Hair follicle dermal papilla cell (primary cell): ENCODE measurements at places on chromosomes 1 and 21. TPM values are rescaled to one million over a fixed set of nuclear protein-coding genes. Genes with fewer than 3 reads are reported as not detected.

CHRM3 gene
- 0.16 and 0.24 TPM in 2 replicates for total RNA-seq

CTPS1 gene
- total RNA-seq: 15.8 and 18.2 TPM in 2 replicates

BACE2 gene
- total RNA-seq: 28.3 and 36.3 TPM in 2 replicates

FCRLA gene
- 0.12 and 0.49 TPM in 2 replicates for total RNA-seq

NPHS2 gene
- total RNA-seq: not detected in 2 replicates

SEC16B gene
- 4.0 and 5.8 TPM in 2 replicates for total RNA-seq

GPR52 gene
- total RNA-seq: 1.1 and 2.4 TPM in 2 replicates

TMEM201 gene
- total RNA-seq: 5.5 and 8.9 TPM in 2 replicates

ARTN gene
- 1.9 and 2.1 TPM in 2 replicates for total RNA-seq

SFN gene
- 1.3 and 1.5 TPM in 2 replicates for total RNA-seq

OR2T2 gene
- total RNA-seq: not detected in 2 replicates

AK5 gene
- total RNA-seq: 89.3 and 126 TPM in 2 replicates

NR1I3 gene
- total RNA-seq: not detected in 2 replicates

HTR1D gene
- total RNA-seq: not detected in 2 replicates

RBP7 gene
- not detected in 2 replicates for total RNA-seq
